Mesenteric fat pad (tissue), 1 donor: ENCODE measurements at places on chromosomes 5 and 9. TPM values are rescaled to one million over a fixed set of nuclear protein-coding genes. Genes with fewer than 3 reads are reported as not detected.

Gene PCDHA11
- total RNA-seq: 0.26 TPM

GRCh38 chr9:126791406-126792230 lies 13.2 kb upstream of the ZBTB43 start:
- DNase-seq: peak; percentile 45

Gene C5orf58
- total RNA-seq: not detected

Gene TLE1
- 115 TPM for total RNA-seq

Gene NEURL1B
- 35.8 TPM for total RNA-seq

- peak; percentile 73 for DNase-seq
These were observed 33.2 kb upstream of the CSF1R start for GRCh38 chr5:150119421-150120061.

DNA sequence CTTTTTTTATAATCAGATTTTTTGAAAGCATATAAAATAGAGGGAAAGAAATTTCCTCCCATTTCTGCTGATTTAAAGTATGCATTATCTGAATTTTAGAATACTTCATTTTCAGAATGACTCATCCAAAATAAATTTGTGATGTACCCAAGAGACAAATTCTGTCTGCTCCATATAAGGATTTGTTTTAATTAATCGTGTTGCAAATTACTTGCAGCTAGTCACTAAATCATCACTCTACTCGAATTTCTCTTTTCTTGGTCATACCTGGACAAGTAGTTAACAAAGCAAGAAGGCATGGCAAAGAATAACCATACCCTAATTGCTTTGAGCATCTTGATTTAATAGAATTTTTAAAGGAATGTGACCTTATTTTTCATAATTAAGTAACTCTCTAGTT lies 284.1 kb upstream of the GRAMD2B start:
- no peak for DNase-seq

- no peak for DNase-seq
These were observed 416.6 kb downstream of the KIF4B start for GRCh38 chr5:155430192-155430591.

DNA sequence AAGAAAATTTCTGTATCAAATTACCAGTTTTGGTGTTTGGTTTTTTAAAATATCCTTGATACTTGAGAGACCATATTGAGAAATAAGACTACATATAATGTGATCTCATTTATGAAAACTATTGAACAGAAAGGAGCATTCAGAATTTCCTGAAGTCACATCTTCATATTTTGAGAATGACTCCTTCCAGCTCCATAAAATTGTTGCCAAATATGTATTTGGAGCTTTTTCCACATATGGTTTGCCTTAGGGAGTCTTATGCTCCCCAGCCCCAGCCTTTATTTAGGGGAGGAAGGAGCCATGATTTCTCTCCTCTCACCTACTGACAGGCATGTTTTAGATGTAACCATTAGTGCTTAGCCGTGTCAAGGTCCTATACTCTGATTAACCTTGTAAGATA lies 51.1 kb downstream of the GCNT1 start:
- no peak for DNase-seq

DNA sequence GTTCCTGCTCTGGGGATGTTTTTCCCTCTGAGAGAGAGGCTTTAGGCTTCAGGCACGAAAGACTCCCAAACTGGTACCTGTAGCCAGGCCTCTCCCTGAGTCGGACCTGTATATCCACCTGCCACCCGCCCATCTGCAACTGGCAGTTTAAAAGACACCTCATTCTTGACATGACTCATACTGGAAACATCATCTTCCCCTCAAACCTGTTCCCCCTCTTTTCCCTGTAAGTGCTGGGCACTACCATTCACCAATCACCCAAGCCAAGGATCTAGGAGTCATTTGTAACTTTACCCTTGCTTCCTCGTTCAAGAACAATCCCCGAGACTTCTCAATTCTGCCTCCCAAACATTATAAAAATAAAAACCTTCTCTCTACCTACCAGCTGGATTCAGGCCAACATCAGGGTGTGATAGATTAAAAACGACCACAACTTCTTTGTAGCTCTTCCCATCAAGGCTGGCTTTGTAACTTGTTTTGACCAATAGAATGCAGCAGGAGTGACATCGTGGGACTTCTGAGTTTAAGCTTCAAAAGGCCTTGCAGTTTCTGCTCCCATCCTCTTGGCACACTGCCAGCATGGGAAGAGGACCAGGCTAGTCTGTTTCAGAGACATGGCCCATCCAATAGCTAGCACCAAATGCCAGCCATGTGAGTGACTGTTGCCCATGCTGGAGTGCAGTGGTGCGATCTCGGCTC lies 1.8 kb upstream of the WDR31 start:
- DNase-seq: no peak

DNA sequence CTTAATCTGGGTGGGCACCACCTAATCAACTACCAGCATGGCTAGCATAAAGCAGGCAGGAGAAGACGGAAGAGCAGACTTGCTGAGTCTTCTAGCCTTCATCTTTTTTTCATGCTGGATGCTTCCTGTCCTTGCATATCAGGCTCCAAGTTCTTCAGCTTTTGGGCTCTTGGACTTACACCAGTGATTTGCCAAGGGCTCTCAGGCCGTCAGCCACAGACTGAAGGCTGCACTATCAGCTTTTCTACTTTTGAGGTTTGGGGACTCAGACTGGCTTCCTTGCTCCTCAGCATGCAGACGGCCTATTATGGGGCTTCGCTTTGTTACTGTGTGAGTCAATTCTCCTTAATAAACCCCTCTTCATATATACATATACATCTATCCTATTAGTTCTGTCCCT lies 180.2 kb downstream of the TRPM3 start:
- no peak for DNase-seq

DNA sequence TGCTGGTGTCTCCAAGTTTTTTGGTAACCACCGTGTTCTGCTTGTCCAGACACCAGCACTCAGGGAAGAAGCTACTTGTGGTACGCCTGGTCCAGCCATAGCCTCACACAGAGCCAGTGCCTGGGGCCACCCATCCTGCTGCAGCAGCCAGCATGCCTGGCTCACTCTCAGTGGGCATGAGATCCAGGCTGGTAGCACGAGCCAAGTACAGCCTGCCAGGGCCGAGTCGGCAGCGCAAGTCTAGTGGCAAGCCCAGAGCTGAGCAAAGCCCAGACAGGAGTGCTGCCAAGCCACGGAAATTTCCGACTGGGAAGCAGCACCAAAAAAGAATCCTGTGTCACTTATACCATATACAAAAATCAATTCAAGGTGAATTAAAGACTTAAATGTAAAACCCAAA lies 36.3 kb upstream of the FBXL17 start:
- DNase-seq: no peak

- no peak for DNase-seq
These were observed 750 bp downstream of the DNM1 start for GRCh38 chr9:128203707-128204551.

GRCh38 chr5:73796164-73797131 lies 170.5 kb downstream of the ARHGEF28 start:
- DNase-seq: no peak

Gene PCDHB14
- total RNA-seq: 1.9 TPM

Gene C1QTNF2
- 0.64 TPM for total RNA-seq

DNA sequence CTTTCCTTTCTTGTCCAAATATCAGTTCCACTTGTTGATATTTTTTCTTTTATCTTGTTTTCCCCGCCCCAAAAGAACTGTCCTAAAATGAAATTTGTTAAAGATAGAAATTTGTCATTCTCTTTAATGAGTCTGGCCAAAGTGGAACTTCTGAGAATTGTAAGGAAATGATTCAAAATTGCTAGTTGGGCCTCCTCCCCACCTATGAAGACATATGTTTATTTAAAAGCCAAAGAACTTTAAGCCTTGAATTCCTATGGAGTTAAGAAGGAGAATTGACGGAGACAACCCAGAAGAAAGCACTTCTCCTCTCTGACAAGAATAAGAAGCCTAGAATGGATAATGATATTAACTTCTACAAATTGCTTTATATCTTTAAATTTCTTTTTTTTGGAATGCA lies 59.1 kb upstream of the ALDH1A1 start:
- no peak for DNase-seq

Gene NIPAL4
- total RNA-seq: not detected

DNA sequence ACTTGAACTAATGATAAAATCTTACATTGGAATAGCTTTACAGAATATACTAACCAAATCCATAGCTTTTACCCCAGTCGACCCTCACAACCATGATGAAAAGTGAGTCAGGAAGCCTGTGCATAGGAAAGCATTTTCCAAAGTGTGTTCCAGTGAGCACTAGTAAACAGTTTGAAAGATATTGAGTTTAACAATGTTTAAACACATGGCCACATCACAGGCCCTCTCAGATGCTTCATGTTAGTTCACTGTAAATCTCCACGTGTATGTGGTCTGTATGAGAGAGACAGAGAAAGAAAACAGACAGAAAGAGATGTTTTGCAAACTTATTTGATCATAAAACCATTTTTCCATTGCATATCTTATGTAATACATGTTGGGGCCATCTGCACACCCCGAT lies 27.0 kb downstream of the PRUNE2 start:
- no peak for DNase-seq

Gene OR4F3
- not detected for total RNA-seq

Gene ARID3C
- total RNA-seq: not detected

Gene CDC20B
- total RNA-seq: not detected

Gene HAVCR2
- total RNA-seq: 14.9 TPM

DNA sequence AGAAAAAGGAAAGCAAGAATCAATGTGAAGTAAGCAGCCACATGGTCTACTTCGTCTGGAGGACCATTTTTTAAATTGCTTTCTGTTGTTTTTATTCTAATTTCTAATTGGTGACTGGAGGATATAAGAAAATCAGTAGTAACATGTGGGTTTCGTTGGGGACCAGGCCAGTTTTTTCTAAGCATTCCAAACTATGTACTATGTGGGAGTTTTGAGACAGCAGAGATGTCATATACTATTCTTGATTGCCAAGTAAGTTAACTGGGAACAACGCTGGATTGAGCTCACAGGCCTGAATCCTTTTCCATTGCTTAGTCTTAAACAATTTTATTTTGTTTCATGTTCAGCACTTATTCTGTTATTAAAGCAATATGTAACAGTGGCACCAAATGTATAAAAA lies 225.7 kb downstream of the TMEM167A start:
- no peak for DNase-seq

DNA sequence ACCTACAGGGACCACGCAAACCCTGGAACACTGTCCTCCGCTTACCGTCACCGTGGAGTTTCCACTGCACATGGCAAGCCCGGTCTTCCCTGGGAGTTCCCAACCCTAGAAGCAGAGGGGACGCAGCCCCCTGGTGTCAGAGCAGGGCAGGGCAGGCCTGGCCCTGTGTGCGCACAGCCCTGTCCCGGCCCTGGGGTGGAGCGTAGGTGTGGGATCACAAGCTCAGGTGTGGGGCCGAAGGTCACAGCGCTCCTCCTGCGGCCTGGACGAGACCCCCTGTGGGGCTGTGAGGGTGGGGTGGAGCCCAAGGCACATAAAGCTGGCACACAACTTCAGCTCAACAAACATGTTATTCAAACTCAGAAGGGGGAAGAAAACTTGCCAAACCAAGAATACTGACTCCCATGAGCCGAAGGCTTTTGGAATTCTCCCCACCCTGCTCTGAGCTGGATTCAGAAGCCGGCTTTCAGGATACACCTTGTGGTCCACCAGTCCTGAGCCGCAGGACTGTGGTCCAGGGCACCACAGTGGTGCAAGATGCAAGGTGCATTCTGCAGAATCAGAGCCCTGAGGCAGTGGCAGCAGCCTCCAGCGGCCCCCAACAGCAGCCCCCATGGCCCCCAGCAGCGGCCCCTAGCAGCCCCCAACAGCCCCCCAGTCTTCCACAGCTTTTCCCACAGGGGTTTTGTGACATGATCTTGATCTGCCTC lies 11.8 kb upstream of the EXOC3 start:
- peak; percentile 87 for DNase-seq

Gene GRXCR2
- total RNA-seq: not detected

- DNase-seq: no peak
These were observed 53.1 kb upstream of the GRIN3A start for GRCh38 chr9:101791533-101791932.

DNA sequence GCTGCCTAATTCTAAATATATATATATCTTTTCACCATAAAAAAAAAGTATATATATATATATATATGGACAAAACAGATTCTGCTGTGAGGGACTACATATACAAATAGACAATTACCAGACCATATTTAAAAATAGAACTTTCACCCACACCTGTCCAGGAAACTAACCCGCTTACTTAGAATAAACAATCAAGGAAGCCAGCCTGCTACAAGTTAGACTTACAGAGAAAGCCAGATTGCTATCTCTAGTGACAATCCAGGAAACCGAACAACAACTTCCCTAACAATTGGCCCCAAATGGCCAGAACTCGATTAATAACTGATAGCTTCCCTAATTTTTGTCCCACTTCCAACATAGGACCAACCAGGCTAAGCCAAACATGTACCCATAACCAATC lies 5.9 kb downstream of the GLDC start:
- DNase-seq: no peak

Gene PCDHGA9
- total RNA-seq: 3.9 TPM

Gene UBE2QL1
- total RNA-seq: 0.61 TPM

- DNase-seq: peak; percentile 30
These were observed 39.8 kb upstream of the ALDH1B1 start for GRCh38 chr9:38352530-38353328.

DNA sequence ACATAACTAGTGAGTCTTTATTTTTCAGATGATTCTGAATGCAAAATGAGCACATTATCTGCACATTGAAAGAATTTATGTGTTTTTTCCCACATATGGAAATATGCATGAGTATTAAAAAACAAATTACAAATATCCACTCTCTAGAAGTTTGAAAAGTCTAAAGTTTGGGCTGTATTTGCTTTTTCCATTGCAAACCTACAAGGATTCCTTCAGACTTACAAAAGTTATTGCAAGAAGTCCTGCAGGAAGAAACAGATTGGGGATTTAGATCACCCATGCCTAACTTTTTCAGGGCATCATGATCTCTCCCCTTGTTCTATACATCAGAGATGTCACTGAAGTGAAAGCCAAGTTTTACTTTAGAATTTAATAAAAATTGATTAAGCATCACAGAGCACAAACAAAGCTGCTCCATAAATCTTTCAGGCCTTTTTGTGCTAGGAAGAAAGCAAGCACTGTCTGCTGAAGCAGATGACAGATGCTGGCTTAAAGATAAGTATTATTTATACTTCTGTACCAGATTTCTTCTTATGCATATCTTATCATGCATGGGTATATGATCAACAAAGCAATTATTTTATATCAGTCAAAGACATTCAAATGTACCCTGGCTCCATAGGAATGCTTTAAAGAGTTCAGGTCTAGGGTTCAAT lies 71.7 kb downstream of the NFIB start:
- no peak for DNase-seq

GRCh38 chr9:81902626-81903025 lies 25.6 kb upstream of the SPATA31D4 start:
- DNase-seq: no peak

- no peak for DNase-seq
These were observed 6.8 kb upstream of the FCHSD1 start for GRCh38 chr5:141657937-141658545.

Gene FCHSD1
- 11.5 TPM for total RNA-seq

DNA sequence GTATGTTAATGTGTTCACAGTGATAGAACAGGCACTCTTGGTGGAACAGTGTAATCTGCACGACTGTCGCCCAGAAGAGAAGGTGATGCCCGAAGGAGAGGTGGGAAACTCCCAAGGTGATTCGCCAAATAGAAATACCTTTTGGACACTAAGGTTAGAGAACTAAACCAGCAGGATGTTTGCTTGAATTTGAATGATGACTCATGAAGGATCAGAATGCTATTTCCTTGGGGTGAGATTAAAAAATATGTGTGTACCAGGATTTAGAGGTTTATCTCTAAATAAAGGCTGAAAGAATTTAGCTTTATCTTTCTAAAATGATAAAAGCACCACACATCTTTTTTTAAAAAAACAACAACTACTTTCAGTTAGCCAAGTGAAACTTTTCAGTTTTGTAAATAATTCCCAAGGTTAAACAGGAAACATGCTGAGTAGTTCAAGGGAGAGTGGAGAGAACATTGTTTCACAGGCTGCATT lies 297.4 kb upstream of the TAS2R1 start:
- DNase-seq: no peak
